ENCODE measurements at places on chromosomes 5 and 9.

DNA sequence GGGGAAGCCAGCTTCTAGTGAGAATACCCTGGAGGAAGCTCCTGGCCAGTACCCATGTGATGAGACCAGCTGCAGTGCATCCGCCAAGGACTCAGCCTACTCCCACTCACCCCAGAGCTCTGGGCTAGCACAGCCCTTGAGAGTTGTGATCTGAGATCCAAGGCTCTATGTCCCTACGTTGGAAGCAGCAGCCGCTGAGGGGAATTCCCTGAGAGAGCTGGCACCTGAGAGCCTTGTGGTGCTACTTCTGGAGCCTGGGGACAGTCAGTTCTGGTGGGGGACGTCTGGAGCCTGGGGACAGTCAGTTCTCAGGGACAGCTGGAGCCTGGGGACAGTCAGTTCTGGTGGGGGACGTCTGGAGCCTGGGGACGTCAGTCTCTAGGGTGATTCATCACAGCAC, 39.2 kb downstream of the PDZD2 start:
- no peak for DNase-seq

- DNase-seq = no peak
These were observed 289.4 kb downstream of the ADAMTS6 start for GRCh38 chr5:65192331-65192730.

- DNase-seq = no peak
These were observed 110.3 kb downstream of the NXNL2 start for GRCh38 chr9:88645172-88645878.

DNA sequence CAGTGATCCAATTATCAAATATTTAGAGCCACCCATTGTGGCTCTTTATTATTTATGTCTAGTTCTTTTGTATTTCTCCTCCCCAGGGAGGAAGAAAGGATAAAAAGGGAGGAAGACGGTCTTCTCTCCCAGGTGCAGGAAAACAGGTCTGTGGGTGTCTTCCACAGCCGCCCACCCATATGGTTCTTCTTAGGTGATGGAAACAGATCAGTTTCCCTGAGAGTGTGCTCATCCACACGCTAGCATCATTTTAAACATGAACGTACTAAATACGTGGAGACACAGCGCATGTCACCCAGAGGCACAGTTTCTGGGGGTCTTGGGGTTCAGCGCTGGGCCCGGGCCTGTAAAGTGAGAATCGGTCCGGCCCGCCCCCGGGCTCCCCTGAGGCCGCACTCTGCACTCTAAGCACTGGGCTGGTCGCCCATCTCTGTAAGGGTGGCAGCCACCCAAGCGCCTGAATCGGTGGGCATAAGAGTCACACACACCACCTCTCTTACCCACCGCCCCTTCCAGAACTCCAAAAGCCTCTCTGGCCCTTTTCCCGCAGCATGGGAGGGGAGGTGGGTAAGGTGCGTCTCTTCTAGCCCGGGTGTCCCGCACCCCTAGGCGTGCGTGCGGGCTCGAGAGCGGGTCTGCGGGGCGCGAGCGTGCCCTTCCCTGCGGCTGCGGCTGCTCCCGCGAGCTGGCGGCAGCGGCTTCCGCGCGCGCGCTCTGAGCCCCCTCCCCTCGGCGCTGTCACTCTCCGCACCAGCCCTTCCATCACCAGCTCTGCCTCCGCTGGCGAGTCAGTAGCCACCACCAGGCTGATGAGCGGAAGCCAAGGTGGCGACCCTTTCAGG, 1.3 kb downstream of the PTCH1 start:
- DNase-seq = no peak

DNA sequence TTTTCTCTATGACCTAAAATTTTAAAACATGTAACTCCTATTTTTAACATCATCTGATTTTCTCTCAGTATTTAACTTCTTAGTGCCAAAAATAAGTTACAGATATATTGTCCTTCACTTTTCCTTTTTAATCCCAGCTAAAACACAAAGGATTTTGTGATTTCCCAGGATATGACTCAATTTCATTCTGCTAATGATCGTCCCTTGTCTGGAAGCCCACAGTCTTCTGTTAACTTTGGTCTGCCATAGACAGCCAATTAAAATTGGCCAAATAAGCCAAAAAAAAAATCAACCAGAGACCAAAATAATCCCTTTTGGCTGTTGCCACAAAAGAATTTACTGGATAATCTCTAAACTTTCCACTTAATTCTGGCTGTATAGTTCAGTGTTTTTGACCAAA, 124.5 kb upstream of the FST start:
- no peak for DNase-seq

GRCh38 chr5:83387041-83387440, 84.5 kb upstream of the VCAN start:
- no peak for DNase-seq

DNA sequence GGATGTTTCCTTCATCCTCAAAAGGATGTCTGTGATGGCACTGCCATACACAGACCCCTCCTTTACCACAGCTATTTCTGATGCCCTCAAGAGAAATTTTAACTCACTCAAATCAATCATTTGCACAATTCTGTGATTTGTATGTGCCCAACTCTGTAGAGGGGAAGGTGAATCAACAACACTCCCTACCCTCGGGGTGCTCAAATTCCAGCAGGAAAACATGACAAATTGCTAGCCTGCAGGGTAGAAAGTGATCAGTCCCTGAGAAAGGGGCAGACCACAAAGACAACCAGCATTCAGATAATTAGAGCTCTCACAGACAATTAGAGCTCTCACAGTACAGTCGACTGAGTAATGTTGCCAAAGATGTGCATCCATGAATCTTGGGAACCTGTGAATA, 45.3 kb upstream of the FOXE1 start:
- DNase-seq = no peak
